Esophagus squamous epithelium (tissue), 5 donors: ENCODE measurements at places on chromosomes 13 and 19.

DNA sequence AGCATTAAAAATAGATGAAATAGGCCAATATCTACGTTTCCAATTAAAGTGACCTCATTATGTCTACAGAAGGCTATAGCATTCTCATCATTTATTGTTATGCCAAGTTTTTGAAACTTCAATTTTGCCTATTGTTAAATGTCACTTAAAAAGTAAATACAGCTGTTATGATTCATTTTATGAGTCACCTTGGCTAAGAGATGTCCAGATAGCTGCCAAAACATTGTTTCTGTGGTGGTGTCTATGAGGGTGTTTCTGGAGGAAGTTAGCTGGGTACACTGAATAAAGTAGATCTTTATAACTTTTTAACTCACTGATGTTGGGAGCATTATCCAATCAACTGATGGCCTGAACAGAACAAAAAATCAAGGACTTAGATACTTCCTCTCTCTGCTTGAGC lies 1209.7 kb upstream of the PCDH9 start:
- DNase-seq: no peak

DNA sequence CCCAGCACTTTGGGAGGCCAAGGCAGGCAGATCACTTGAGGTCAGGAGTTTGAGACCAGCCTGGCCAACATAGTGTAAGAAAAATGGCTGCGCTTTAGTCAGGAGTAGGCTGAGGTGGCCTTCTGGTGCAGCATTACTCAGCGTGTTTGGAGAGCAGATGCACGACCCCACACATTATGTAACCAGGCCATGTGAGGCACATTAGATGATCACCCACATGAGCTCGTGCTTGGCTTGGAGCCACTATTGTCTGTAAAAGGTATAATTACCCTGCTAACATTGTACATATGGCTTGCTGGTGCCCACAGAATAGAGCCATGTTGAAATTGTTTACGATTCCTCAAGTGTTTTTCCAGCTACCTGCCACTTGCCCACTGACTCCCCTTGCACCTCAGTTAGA lies 24.0 kb upstream of the SCEL start:
- DNase-seq: no peak

DNA sequence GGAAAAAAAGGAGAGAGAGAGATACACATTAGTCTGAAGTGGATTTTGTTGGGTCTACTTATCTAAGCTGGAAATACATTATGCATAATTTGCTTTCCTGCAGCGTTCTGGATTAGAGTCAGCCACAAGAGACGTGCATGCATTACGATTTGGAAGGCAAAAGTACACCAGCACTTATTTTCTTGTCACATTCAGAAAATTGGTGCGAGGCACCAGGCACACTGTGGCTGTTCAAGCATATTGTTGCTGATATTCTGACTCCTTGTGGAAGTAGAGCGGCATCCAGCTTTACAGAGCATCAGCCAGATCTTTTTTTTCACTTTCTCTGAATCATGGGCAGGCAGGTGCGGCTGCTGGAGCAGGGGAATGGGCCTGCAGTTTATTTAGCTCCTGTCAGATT lies 905.6 kb upstream of the SPRY2 start:
- DNase-seq: no peak

DNA sequence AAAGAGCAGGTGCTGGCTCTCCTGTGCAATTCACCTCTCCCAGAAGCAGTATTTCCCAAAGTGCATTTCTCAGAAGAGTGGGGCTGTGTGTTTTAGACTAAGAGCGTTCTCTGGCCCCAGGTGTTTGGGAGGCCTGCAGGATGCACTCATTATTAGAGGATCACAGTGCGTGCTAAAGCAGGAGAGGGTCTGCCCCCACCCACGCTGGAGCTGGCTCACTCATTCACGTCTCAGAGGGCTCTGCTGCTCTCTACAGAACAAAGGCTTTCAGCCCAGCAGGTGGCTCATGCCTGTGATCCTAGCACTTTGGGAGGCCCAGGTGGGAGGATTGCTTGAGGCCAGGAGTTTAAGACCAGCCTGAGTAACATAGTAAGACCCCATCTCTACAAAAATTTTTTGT lies 756.7 kb downstream of the UQCRFS1 start:
- no peak for DNase-seq

DNA sequence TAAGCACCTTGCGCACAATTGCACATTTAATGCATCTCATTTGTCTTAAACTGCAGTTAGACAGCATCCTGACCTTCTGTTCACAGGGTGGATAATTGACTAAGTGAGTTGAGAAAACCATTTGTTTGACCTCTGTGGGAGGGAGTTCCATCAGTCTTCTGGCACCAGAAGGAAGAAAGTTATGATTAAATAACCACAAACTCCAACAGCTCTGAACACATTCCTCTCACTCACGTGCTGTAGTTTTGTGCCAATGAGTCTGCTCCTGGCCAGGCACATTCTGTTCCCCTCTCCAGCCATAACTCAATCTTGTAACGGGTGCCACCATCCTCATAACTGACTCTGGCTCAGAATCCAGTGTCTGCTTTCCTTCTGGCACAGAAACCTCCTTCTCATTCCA lies 817.2 kb downstream of the SLITRK1 start:
- DNase-seq: no peak

DNA sequence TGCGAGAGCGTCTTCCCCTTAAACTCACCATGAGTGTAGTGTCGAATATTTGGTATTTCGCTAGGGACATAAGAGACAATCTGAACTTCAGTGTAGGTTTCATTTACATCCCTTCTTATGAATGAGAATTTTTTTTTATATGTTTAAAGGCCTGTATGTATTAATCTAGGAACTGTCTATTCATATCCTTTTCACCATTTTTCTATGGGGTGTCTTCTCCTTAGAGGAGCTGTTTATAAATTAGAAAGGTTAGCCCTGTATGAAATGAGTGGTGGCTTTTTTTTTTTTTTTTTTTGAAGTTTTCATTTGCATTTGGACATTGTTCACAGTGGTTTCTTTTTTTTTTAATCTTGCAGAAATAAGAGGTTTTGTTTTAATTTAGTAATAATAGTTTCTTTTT lies 7.6 kb downstream of the ZNF146 start:
- DNase-seq: no peak

GRCh38 chr19:51123381-51123800 lies 1.3 kb upstream of the SIGLEC9 start:
- DNase-seq: no peak

- DNase-seq: no peak
Measured at GRCh38 chr19:18017275-18018083, 9.5 kb downstream of the ARRDC2 start.

DNA sequence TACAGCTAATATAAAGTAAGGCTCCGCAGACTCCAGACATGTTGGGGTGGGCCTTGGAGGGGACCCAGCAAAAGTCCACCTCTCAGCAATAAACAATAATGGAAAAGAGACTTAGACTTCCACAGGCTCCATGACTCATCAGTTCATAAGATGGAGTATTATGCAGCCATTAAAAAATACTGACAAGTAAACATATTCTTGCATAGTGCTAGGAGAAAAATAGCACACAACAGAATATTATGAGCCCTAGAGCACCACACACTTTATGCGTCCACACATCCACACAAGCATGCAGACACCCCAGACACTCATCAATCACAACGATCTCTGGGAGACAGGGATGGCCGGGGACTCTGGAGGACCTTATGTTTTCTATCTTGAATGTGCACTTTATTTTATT lies 46.0 kb downstream of the PDCD5 start:
- no peak for DNase-seq

DNA sequence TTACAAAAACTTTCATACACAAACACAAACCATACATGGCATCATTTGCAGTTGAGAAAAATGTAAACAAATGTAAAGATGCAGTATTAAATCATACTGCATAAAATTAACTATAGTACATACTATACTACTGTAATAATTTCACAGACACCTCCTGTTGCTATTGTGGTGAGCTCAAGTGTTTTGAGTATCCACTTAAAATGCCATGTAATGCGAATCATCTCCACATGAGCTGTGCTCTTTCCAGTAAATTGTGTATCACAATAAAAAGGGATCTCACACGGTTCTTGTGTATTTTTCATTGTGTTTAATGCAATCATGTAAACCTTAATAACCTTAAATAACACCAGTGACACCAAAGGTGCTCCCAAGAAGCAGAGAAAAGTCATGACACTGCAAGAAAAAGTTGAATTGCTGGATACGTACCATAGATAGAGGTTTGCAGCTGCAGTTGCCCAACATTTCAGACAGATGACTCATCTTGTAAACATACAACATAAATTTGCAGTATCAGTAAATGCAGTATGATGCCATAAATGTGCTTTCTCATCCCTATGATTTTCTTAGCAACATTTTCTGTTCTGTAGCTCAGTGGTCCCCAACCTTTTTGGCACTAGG lies 166.6 kb downstream of the RAP2A start:
- no peak for DNase-seq

DNA sequence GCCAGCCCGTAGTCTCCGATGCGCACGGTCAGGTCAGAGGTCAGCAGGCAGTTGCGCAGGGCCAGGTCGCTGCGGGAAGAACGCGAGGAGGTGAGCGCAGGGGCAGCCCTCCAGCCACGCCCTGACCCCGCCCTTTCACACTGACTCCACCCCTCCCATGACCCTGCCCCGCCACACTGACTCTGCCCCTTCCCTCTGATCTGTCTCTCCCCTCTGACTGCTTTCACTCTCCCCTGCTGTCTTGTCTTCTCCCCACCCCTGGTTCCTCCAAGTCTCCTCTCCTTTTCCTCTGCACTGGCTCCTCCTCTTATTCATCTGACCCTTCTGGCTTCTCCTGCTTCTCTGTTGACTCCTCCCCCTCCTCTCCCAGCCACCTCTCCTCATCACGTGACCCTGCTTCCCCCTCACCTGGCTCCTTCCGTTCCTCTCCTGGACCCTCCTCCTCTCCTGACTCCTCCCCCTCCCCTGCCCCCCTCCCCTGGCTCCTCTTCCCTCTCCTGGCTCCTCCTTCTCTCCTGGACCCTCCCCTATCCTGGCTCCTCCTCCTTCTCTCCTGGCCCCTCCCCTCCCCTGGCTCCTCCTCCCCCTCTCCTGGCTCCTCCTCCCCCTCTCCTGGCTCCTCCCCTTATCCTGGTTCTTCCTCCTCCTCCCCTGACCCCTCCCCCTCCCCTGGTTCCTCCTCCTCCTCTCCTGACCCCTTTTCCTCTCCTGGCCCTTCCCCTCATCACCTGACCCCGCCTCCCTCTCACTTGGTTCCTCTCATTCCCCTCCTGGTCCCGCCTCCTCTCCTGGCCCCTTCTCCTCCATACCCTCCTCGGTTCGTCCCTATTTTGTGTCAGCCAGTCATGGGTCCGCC lies 9.9 kb downstream of the LMTK3 start:
- peak; percentile 61 for DNase-seq

DNA sequence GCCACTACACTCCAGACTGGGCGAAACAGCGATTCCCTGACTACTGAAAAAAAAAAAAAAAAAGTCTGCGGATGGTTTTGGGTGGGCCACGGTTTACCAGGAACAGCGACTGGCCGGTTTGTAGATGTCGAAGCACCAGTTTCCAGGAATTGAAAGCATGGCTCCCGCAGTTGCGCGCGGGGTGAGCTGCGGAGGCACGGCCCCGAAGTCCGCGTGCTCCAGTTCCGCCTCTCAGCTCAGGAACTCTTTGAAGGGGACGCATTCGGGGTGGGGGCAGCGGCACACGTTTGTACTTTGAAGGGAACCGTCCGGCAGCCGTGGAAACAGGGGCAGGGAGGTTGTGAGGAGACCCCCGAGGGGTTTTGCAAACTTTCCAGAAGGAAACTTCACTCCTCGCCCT lies 27.1 kb upstream of the PABPC3 start:
- no peak for DNase-seq

DNA sequence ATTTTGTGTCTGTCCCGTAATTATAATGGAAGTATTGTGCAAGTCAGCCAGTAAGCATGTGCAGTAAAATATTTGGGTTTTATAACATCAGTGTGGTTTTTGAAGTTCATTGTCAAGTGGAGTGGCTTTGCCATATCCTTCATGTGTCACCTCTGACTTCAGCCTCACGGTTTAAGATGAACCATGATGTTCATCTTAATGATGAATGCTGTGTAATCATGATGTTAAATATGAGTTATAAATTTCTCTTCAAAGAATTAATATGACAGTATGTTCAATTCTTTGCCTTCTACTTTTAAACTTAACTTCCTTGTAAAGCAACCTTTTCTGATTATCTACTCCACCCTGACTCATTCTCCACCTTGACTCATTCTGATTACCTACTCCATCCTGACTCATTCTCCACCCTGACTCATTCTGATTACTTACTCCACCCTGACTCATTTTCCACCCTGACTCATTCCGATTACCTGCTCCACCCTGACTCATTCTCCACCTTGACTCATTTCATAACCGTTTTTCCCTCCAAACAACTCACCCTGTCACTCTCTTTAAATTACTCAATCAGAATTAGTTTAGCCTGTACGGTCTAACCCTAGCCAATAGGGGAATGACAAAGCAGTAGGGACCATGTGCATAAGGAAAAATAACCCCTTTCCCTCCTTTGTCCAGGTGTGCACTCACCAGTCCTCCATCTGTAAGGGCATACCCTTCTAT lies 50.3 kb upstream of the ANKRD10 start:
- no peak for DNase-seq

GRCh38 chr19:10353793-10354391 lies 14.5 kb upstream of the ICAM3 start:
- no peak for DNase-seq

- no peak for DNase-seq
Measured at GRCh38 chr19:33311326-33311682, 9.0 kb upstream of the CEBPA start.

DNA sequence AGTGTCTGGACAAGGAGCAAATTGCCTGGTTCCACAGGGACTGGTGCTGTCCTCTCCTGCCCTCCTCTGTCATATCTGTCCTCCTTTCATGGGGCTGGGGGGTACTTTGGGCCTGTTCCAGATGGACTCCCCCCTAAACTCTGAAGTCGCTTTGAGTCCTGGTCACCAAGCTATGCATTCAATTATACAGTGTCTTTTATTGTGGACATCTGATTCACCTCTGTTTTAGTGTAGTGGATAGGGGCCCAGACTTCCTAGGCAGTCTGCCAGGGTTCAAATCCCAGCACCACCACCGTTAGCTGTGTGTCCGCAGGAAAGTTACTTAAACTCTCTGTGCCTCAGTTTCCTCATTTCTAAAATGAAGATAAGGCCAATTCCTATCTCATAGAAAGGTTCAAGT lies 21.0 kb upstream of the IRS2 start:
- DNase-seq: no peak

GRCh38 chr19:343941-344624 lies 513 bp downstream of the MIER2 start:
- DNase-seq: no peak

DNA sequence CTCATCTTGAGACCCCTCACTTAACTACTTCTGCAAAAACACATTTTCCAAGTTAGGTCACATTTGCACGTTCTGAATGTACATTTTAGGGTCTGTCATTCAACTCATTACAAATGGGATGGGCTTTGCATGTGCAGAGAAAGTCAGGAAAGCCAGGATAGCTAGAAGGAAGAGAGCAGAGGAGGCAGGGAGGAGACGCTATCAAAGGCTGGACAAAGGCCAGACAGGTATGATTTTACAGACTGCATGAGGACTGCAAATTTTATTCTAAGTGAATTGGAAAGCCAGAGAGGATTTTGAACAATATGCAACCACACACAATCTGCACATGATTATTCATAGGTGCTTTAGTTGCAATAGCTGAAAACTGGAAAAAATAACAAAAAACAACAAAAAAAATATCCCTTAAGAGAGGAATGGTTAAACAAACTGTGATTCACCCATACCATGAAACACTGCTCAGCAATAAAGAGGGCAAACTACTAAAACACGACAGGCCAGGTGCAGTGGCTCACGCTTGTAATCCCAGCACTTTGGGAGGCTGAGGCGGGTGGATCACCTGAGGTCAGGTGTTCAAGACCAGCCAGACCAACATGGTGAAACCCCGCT lies 21.1 kb downstream of the SYDE1 start:
- no peak for DNase-seq
